ENCODE measurements at places on chromosomes 12 and 14.

DNA sequence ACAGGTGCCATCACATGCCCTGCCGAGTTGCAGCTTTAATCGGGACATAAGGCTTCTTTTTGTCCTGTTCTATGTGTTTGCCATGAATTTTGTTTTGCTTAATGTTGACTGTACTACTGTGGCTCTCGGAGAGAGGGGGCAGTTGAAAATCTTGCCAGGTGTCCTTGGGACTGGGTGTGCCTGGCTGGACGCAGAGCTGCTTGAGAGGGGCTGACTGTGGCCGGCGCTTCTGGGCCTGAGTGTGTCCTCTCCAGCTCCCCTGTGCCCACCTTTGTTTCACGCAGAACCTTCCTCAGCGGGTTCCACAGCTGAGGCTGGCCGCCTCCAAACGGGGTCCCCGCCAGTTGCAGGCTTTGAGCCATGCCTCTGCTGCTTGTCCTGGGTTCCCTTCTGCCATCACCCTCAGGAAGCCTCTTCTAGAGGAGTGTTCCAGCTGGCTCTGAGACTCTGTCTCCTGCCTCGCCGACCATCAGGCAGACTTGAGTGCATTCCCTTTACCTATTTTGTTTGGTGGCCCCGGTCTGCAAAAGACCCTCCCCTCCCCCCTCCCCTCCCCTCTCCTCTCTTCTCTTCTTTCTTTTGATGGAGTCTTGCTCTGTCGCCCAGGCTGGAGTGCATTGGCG, 49.7 kb downstream of the DDX51 start:
- no peak for DNase-seq

DNA sequence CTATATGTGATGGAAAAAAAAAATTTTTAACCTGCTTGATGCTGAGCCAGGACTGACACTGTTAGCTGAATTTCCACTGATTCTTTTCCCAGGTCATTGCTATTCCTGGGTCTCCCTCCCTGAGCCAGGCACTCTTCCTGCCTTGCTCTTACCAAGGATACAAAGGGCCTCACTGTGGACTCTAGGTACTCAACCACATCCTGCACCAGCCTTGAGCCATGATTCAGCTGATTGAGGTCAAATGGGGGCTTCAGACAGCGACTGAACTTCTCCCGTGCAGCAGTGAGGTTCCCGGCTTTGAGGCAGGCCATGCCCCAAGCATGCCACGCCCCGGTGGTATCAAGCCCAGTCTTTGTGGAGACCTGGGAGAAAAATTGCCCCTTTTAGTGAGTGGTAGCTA, 54.3 kb downstream of the ZFYVE26 start:
- DNase-seq: no peak

- DNase-seq: no peak
Measured at GRCh38 chr14:87494010-87494409, 499.0 kb downstream of the GALC start.

DNA sequence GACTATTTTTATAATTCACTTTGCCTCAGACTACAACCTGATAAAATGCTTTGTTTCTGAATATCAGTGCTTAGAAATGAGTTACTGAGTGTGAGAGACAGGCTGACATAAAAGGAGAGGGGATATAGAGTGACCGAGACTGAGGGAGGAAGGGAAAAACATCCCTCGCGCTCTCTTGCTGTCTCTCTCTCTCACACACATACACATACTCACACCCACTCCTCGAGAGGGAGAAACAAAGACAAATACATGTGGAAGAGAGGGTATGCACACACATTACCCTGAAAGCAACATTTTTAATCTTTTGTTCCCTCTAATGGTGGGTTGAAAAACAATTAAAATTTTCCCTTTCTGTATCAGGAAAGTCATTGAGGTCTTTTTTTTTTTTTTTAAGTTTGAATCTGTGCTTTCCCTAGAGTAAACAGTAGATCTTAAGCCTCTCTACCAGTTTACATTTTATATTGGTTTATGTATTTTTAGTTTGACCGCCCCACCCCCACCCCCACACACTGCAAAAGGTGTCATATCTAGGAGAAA, 45.3 kb downstream of the FRS2 start:
- no peak for DNase-seq

DNA sequence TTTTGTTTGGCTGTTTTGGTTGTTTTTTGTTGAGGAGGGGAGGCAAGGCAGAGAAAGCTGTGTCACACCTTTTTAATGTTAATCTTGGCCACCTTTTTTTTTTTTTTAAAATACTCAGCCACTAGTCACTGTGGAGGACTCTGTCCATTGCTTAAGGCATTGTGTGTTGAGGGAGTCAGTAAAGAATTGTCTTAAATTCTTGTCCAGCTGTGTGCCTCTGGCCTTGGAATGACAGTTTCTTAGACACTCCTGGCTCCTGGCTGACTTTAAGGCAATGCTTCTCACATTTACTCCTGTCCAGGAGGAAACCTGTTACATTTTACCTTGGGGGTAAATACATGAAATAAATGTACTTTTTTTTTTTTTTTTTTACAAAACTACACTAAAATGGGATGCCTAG, 18.1 kb upstream of the SMCO2 start:
- DNase-seq: no peak

DNA sequence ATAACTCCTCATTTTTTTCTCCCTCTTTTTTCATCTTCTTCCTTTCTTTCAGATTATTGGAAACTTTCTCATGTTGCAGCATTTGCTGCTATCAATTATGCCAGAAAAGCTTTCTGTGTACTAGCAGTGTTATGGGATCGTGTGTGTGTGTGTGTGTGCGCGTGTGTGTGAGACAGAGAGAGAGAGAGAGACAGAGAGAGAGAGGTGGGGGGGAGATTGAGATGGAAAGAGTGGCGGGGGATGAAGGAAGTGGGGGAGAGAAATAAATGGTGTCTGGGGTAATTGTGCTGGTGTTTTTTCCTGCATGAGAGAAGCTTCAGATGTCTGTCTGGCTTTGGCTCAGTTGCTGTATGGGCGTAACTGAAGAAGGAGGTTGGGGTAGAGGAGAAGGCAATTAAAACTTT, 268.9 kb downstream of the RAD51B start:
- no peak for DNase-seq

- peak; percentile 23 for DNase-seq
Measured at GRCh38 chr14:75615200-75615599, 36.8 kb downstream of the FLVCR2 start.

DNA sequence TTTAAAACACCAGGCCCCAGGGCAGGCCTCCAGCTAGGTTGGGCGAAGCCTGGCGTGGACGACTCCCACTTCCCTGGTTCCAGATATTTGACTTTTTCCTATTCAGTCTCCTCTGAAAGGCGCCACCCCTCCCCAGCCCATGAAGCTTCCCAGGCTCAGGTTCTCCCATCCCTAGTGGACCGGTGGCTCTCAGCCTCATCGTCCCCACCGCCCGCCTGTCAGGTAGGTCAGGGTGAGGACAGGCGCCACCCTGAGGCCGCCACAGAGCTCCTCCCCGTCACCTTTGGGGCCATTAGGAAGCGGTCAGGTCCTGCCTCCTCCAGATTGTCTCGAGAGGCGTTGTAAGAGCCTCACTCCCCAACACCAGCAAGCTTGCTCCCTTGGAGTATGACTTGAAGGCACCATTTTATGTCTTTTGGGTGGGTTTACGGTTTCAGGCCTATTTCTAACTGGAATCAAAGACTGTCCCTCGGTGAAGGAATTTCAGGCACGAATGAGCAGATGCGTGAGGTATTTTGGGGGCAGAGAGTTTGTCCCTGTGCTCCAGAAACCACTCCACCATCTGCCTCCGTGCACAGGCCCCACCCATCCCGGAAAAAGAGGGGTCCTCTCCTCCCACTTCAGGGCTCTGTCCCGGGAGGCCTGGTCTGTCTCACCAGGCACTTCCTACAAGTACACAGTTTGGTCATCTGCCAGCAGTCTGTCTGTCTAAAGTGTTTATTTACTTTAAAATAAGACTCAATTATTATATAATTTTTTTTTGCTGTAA, 55.6 kb downstream of the TSPAN9 start:
- DNase-seq: no peak

DNA sequence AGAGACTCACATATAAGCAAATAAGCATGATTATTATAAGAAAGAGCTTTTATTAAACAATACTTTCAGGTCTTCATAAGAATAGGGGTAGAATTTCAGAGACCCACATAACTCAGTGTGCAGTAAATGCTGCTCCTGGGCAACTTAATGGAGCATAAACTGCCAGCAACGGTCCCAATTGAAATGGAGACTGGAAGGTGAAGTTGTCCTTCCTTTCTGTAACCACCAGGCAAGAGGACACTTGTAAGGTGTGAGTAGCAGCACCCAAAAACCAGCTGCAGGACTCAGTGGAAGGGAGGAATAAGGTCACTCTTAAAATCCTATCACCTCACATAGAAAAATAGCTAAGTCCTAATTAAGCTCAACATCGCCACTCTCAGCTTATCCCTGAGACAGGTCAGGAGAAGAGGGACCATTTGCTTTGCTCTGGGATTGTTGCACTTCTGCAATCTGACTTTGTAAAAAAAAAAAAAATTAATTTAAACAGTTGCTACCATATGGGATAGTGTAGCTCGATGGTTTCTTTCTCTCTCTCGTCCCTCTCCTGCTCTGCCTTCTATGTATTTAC, 22.7 kb upstream of the LTA4H start:
- no peak for DNase-seq

DNA sequence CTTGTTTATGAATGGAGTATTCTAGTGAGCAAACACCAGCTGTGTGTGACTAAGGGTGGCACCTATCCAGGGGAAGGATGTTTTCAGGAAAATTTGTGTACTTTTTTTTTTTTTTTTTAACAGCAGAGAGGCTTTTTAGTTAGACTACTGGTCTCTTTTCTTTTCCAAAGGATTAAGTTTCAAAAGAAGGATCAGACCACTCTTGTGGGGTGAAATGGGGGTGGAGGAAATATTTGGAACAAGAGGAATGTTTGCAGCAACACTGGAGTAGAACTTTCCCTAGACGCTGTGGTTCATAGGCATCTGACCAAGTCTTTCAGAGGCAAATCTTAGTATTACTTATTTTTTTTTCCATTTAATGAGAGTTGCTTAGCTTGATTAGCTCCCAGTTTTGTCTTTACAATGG, 21.1 kb downstream of the NUBPL start:
- no peak for DNase-seq

- DNase-seq: no peak
Measured at GRCh38 chr14:28666961-28667360, 99.6 kb upstream of the FOXG1 start.

DNA sequence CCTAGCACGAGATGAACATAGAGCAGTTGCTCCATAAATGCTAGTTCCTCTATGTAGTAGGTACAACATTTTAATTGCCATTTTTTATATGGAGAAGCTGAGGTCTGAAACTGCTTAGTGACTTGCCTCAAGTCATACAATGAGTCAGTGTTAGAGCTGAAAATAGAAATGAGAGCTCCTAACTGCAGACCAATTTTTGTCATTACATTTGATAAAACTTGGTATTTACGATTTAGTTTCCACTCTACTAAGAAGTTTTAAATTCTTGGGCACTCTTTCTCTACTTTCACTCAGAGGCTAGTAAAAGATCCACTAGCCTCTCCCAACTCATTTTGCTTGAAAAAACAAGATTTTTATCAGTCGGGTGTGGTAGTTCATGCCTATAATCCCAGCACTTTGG, 8.1 kb upstream of the TMED10 start:
- no peak for DNase-seq

DNA sequence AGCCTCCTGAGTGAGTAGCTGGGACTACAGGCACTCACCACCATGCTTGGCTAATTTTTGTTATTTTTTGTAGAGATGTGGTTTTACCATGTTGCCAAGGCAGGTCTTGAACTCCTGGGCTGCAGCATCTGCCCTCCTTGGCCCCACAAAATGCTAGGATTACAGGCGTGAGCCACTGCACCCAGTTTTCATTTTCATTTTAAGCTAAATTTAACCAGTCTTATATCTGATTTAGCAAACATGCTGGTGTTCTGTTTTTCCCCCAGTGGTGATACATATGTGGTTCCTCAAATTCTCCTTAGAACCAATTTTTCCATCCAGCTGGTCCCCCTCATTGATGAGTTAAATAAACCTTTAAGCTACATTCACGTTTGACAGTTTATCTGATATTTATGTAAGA, 43.8 kb upstream of the BICD1 start:
- no peak for DNase-seq

All from colonic mucosa (tissue), 4 donors.